ENCODE measurements at places on chromosomes 2 and 18.

DNA sequence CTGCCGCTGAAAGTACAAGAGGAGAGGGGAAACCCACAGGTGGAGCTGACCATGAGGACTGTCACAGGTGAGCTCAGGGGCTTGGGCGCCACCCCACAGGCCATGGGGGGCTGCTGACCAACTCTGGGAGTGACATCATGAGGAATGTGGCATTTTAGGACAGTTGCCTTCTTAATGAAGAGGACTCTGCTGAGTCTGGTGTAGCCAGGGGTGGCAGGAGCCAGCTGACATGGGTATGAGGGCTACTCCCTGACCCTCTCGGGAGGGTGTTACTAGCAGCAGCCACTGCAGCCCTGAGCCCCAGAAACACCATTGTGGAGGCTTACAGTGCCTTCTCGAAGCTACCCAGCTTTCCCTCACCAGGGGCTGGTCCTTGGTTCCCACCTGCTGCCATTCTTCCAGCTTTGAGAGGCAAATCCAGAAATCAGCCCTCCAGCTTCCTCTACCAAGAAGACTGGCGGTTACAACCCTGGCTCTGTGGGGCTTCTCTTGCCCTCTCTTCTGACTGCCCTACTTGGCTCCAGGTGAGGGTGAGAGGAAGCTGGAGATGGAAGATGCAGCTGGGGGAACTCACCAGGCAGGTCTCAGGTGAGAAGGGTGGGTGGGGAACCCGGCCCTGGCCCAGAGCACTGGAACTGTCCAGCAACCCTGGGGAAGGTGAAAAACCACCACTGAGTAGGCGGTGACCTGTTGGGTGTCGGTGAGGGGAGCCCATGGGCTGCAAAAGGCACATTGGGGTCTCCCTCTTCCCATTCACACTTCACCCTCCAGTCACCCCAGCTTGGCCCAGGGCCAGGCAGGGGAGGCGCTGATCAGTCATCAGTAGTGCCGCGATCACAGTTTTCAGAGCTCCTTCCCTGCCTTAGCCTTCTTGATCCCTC is 98.5 kb downstream of the MCFD2 start:
- DNase-seq: no peak

GRCh38 chr2:241066171-241066892 is 35.8 kb downstream of the MTERF4 start:
- DNase-seq: no peak

DNA sequence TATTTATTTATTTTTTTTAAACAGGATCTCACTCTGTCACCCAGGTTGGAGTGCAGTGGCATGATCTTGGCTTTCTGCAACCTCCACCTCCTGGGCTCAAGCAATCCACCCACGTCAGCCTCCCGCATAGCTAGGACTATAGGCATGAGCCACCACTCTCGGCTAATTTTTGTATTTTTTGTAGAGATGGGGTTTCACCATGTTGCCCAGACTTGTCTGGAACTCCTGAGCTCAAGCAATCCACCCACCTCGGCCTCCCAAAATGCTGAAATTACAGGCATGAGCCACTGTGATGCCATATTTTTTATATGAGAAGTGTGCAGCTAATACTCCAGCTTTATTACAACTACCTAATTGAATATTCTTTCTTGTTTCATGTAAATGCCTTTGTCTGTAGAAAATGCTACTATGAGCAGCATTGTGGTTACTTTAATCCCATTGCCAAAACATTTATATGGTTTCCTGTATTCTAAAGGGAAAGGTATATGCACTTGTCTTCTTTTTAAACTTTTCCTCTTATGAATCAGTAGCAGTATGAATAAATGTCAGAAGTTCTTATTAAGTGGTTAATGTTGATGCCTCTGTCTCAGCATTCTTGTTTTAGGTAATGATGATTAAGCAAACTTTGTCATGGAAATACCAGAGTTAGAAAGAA is 9.5 kb upstream of the BCL2L11 start:
- DNase-seq: no peak

DNA sequence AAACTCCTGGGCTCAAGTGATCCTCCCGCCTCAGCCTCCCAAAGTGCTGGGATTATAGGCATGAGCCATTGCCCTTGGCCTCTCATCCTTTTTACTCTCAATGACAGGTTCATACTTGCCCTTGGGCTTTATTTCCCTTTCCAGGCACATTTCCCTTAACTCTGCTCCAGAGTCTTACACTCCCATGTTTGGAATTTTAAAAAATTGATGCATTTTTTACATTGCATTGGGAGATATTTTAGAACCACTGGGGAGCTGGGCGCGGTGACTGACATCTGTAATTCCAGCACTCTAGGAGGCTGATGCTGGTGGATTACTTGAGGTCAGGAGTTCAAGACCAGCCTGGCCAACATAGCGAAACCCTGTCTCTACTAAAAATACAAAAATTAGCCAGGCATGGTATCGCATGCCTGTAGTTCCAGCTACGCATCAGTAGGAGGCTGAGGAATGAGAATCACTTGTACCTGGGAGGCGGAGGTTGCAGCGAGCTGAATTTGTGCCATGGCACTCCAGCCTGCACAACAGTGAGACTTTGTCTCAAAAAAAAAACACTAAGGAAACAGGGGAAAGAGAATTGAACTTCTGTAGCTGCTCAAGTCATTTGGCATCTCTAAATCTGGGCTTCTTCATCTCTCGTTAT is 18.2 kb downstream of the TGIF1 start:
- DNase-seq: no peak

Measured in WERI-Rb-1 (cell line).